ENCODE measurements at places on chromosomes 5 and 9. TPM values are rescaled to one million over a fixed set of nuclear protein-coding genes. Genes with fewer than 3 reads are reported as not detected.

DNA sequence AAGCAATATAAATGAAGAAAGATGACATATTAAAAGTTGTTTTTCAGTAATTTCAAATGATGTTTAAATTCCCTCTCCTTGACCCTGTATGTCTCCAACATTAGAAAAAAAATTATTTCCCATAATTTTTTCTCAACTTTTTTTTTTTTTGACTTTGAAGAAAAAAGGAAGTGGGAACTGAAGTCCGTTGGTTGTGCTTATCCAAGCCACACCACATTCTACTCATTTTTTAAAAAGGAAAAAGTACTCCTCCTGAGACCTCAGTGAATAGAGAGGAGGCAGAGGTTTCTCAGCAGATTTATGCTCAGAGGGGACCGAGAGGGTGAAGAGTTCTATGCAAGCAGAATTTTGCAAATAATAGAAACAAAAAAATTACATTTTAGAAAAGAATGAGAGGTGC, 123.3 kb downstream of the PCSK5 start:
- H3K27me3 ChIP-seq, result no peaks in the 10 kb centered on the region
- H3K36me3 ChIP-seq, result no peaks in the 10 kb centered on the region
- DNase-seq, result no peak
- H3K4me3 ChIP-seq, result no peak overlapping the region
- H3K4me1 ChIP-seq, result no peaks in the 10 kb centered on the region

GRCh38 chr9:120734607-120735410, 20.5 kb upstream of the MEGF9 start:
- no peak overlapping the region for H3K27ac ChIP-seq
- H3K4me3 ChIP-seq, result no peak overlapping the region
- H3K4me1 ChIP-seq, result no peaks in the 10 kb centered on the region
- H3K36me3 ChIP-seq, result no peaks in the 10 kb centered on the region

DNA sequence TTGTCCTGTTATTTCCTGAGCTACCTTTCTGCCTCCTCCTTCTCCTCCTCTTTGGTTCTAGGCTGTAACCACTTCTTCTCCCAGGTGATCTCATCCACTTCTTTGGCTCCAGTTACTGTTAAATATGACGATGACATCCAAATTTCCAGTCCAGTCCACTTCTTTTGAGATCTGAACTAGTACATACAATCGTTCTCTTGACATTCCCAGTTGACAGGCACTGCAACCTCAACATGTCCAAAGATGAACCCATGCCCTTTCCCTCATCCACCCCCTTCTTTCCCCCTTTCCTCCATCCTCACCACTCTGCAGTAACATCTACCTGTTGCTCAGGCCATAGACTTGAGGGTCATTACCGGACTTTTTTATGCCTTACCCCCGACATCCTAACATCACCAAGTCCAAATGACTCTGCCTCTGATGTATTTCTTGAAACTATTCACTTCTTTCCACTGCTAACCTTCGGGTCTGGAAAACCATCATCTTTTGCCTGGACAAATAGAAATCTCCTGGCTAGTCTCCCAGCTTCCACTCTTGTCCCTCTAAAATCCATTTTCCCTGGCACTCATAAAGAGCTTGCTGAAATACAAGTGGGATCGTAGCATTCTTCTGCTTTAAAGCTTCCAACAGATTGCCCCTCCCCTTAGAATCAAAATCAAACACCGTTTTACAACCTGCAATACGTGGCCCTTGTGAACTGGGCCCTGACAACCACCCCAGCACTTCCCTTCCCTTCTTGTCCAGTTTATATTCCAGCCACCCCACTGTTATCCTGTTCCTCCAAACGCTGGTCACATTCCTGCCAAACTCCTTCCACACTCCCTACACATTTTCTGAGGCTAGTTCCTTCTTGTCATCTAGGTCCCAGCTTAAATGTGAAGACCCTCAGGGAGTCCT, 31.5 kb downstream of the KLF9 start:
- H3K4me3 ChIP-seq, result no peak overlapping the region
- H3K27ac ChIP-seq, result no peak overlapping the region
- H3K27me3 ChIP-seq, result no peaks in the 10 kb centered on the region

GRCh38 chr9:14191512-14191911, 122.4 kb downstream of the NFIB start:
- peaks cover 9% of the 10 kb centered on the region for H3K4me1 ChIP-seq
- no peak overlapping the region for H3K27ac ChIP-seq
- no peaks in the 10 kb centered on the region for H3K36me3 ChIP-seq
- no peaks in the 10 kb centered on the region for H3K27me3 ChIP-seq
- no peak overlapping the region for H3K4me3 ChIP-seq

GABRA6 gene
- not detected for total RNA-seq

SHOC1 gene
- not detected for total RNA-seq

DNA sequence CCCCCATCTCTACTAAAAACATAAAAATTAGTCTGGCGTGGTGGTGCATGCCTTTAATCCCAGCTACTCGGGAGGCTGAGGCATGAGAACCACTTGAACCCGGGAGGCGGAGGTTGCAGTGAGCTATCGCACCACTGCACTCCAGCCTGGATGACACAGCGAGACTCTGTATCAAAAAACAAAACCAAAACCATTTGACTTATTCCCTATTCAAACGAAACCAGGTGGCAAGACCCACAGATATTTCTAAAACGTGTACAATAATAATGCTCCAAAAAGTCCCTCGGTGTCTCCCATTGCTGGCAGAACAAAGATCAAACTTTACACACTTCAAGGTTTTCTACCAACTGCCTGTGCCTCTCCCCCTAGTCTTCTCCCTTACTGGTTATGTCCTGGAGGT, 29.8 kb downstream of the HMGCR start:
- no peak overlapping the region for H3K4me3 ChIP-seq
- H3K27me3 ChIP-seq, result no peaks in the 10 kb centered on the region
- no peak overlapping the region for H3K27ac ChIP-seq
- peaks cover 16% of the 10 kb centered on the region for H3K4me1 ChIP-seq

GRCh38 chr5:115450741-115451140, 93.8 kb downstream of the FEM1C start:
- no peaks in the 10 kb centered on the region for H3K27me3 ChIP-seq
- DNase-seq, result no peak
- no peaks in the 10 kb centered on the region for H3K4me1 ChIP-seq
- H3K36me3 ChIP-seq, result no peaks in the 10 kb centered on the region

- DNase-seq, result peak; percentile 97
- H3K36me3 ChIP-seq, result no peaks in the 10 kb centered on the region
- H3K4me3 ChIP-seq, result no peak overlapping the region
- H3K4me1 ChIP-seq, result peaks cover 19% of the 10 kb centered on the region
- peaks cover 46% of the 10 kb centered on the region for H3K27me3 ChIP-seq
These were observed 5.9 kb upstream of the FOXD1 start for GRCh38 chr5:73454379-73455036.

GRCh38 chr5:10303201-10303600, 4.5 kb downstream of the CMBL start:
- H3K27ac ChIP-seq, result no peak overlapping the region
- no peak overlapping the region for H3K4me3 ChIP-seq
- DNase-seq, result no peak
- no peaks in the 10 kb centered on the region for H3K36me3 ChIP-seq
- H3K27me3 ChIP-seq, result peaks cover 8% of the 10 kb centered on the region

- no peak for DNase-seq
These were observed 193.3 kb downstream of the TMEM38B start for GRCh38 chr9:105887679-105888078.

All from GM23338 (cell line).